Stimulated activated CD4-positive, alpha-beta T cell treated with anti-CD3 and anti-CD28 coated beads, TNF-alpha, amount 100 ng/mL, for 4 hours (primary cell): ENCODE measurements at places on chromosomes 2 and 18.

GRCh38 chr2:106280722-106281446, 86.8 kb upstream of the UXS1 start:
- DNase-seq, result no peak

DNA sequence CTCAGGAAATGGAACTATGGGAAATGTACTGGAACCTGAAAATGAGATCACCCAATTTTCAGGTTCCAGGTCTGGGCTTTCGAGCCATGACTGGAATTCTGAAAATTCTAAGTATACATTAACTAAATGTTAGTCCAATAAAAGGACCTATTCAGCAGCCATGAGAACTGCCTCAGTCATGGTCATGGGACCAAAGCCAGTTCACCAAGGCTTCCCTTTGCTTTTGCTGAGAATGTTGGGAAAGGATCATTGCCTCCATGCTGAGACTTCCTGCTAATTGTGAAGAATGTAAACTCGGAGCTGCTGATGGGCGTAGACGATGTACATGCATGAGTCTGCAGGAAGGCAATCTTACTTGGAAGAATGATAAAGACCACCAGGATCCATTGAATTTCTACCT, 624.4 kb upstream of the SOX11 start:
- DNase-seq, result no peak

- no peak for DNase-seq
Measured at GRCh38 chr2:69376403-69376802, 10.6 kb downstream of the GFPT1 start.

DNA sequence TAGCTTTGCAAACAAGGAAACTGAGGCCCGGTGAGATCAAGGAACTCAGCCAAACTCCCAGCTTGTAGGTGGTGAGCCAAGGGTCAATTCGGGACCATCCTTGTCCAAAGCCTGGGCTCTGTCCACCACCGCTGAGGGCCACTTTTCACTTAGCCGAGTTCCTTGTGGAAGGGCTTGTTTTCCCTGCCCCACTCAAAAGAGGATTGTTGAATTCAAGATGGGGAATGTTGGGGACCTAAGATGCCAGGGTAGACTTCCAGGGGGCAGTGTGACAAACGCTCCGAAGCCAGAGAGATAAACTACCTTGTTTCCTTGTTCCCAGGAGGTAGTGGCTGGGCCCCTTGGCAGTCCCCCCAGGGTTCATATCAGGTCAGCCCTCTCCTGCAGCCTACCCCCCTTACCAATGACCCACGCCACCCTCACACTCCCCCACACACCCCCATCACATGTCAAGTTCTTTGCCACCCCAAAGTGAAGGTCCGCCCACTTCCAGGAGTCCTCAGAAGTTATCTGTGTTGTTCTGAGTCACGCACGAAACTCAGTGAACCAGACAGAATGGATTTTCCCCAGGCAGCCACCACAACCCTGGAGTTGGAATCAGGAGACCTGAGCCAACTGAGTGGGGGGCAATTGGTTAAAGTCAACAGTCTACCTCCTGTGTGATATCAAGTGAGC, 10.3 kb upstream of the ATOH8 start:
- DNase-seq, result no peak

- DNase-seq, result no peak
Measured at GRCh38 chr2:164657129-164657528, 35.8 kb upstream of the GRB14 start.

- DNase-seq, result no peak
Measured at GRCh38 chr2:139836769-139837168, 1056.6 kb upstream of the NXPH2 start.

- DNase-seq, result no peak
Measured at GRCh38 chr2:219500135-219500534, 1.4 kb downstream of the GMPPA start.

DNA sequence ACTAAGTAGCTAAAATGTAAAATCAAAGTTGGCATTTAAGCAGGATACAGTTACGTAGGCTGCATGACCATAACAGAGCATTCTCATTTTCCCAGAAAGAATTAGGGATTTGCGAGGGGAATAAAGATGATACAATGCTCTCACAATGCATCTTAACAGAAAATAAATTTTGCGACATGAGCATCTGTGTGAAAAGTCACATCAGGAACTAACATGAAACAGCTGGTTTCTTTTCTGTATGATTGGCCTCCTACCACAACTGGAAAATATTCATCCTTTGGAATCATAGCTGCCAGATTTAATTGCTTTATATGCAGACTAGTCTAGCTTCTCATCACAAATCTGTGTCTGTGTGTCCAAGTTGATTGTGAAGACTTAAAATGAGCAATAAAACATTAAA, 66.0 kb downstream of the KCTD18 start:
- DNase-seq, result no peak

DNA sequence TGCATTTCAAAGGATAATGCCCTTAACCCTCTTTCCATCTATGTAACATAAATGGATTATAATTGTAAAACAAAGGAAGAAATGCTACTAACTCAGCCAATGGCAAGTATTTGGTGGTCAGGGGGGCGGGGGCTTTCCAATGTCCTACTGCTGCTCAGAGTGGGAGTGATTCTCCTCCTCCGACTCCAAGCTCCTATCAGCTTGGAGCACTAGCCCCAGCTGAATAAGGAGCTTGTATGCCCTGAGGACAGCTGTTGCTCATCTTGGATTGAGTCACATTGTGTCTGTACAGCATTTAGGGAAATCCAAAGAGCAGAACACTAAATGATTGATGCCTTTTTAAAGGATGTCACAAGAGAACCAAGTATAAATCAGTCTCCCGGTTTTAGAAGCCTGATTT, 105.6 kb upstream of the ZNF521 start:
- DNase-seq, result no peak

GRCh38 chr18:58362027-58362575, 266.8 kb downstream of the ALPK2 start:
- no peak for DNase-seq
